ENCODE measurements at places on chromosomes 2 and 18.

GRCh38 chr2:217250013-217250524, 390.2 kb upstream of the TNP1 start:
- no peak for DNase-seq

GRCh38 chr2:10865841-10866240, 45.9 kb upstream of the KCNF1 start:
- DNase-seq = no peak

- DNase-seq = peak; percentile 9
These were observed 775.4 kb downstream of the TSN start for GRCh38 chr2:122530814-122531213.

- peak; percentile 80 for DNase-seq
These were observed 95.9 kb upstream of the GRB14 start for GRCh38 chr2:164717000-164717803.

DNA sequence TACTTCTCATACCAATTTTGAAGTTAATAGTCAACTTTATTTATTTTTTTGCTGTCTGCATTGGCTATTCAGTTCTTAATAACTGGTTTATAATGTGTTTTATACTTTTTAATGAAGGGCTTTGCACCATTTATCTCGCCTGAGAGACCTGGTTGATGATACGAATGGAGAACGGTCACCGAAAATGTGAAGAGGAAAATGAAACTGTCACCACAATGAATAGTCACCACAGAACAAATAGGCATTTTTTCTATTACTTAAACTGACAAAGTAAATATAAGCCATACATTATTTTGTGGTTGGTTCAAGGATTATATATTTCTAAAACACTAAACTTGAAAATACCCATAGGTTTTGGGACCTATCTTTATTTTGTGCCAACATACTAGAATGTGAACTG, 20.4 kb downstream of the C18orf54 start:
- DNase-seq = no peak

- DNase-seq = no peak
These were observed 31.8 kb upstream of the FSHR start for GRCh38 chr2:49186050-49186648.

DNA sequence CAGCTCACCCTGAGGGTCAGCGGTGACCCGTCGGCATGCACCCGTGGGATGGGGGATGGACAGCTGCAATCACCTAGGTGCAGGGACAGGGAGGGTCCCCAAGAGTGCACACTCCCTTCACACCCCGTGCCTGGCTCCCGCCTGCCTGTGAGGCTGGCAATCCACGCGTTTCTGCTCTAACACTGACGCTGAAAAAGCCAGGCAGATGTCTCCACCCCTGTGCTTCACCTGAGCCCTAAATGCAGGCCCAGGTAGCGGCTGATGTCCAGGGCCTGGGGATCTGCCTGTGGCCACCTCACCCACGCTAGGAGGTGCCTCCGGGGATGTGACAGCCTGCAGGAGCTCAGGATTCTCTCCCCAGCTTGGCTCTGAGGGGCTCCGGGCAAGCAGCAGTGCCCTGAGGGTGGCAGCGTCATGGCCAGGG, 212.0 kb upstream of the SALL3 start:
- DNase-seq = no peak

GRCh38 chr2:120283649-120284048, 31.0 kb downstream of the RALB start:
- no peak for DNase-seq

DNA sequence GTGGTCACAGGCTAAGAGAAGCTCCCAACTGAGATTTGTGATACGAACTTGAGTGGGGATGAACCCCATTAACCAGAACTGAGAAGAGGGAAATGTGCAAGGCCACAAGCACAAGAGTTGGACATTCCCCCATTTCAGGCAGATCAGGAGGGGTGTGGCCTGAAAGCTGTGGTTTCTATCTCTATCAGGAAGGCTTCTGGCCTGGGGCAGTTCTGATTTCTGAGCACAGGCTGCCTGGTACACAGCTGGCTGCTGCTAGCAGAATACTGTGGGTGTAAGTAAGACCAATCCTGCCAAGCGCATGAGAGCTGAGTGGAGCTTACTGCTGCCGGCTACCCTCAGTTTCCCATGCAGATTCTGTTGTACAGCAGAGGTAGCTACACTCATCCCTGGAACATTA, 484.6 kb downstream of the SATB2 start:
- no peak for DNase-seq

- DNase-seq = peak; percentile 13
These were observed 5.9 kb upstream of the ELAC1 start for GRCh38 chr18:50961974-50962373.

- peak; percentile 55 for DNase-seq
These were observed 5.4 kb upstream of the TDRD15 start for GRCh38 chr2:21118302-21118920.

GRCh38 chr18:35479911-35480586, 17.7 kb downstream of the INO80C start:
- DNase-seq = no peak

DNA sequence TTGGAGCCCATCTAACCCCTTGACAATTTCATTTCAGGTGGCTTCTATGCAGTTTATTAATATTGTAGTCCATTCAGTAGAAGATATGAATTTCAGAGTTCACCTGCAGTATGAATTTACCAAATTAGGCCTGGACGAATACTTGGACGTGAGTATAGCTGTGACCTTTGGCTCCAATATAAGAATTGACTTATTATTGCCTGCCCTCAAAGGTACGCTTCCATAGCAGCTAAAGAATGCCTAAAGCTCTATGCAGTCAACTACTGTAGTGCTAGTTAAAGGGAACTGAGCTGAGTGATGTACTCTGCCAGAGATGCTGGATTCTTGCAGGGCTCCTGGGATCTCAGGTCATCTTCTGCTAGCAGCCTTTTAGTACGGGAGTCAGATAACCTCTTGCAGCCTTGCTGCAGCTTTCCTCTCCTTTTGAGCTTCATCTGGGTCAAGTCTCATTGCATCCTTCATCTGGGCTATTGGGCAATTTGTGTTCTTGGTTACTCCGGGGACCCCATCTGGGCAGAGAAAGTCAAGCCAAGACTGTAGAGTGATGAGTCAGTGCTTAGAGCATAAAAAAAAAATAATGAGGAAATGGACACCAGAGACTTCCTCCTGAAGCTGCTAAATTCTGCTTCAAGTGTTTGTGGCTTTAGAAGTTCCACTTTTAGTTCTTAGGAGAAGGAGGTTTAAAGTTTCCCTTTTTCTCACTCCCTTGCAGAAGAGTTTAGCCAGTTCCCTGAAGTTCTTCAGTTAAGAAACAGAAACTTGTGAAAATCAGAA, 105.6 kb downstream of the PRPF40A start:
- DNase-seq = peak; percentile 74

- peak; percentile 5 for DNase-seq
These were observed 100.5 kb upstream of the VWC2L start for GRCh38 chr2:214310319-214310718.

GRCh38 chr2:167258712-167259111, 370.4 kb downstream of the XIRP2 start:
- no peak for DNase-seq

- peak; percentile 5 for DNase-seq
These were observed 79.9 kb downstream of the PARD3B start for GRCh38 chr2:204625135-204625534.

DNA sequence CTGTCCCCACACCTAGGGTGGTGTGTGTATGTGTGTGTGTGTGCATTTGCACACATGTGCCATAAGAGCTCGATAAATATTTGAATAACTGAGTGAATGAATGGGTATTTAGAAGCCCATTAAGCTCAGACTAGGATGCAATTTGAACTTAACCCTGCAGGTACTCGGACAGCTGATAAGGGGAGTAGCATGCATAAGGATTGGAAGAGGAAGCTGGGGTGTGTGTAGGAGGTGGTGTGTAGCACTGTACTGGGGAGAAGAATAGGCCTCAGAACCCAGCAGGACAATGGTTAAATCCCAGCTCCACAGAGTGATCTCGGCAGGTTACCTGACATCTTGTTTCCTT, 1.8 kb upstream of the KCNF1 start:
- DNase-seq = no peak

- DNase-seq = no peak
These were observed 169.5 kb downstream of the CLIP4 start for GRCh38 chr2:29284671-29285070.

DNA sequence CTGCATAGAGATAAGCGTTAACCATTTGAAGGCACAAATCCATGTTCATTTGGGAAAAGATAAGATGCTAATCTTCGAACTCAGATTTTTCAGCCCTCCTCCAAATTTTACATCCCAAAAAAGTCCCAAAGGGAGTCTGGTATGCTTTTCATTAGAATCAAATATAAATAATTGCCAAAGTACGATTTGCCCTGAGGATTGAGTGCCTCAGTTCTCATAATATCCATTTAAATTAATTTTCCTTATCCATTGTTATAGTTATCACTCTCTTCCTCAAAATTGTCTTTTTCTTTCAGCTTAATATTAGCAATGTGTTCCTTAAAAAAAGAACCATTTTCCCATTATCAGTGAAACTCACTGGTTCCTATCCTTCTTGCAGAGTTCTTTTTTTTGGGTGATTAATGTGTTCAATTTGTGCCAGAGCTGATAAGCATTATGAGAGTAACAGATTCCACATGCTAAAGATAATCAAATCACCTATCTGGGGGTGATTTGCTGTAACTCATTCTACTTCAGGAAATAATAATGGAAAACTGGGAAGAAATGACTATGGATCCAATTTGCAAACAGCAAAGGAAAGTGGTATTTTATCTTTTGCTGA, 686 bp downstream of the HNMT start:
- DNase-seq = peak; percentile 16

GRCh38 chr2:60351321-60351720, 202.1 kb downstream of the BCL11A start:
- DNase-seq = no peak

DNA sequence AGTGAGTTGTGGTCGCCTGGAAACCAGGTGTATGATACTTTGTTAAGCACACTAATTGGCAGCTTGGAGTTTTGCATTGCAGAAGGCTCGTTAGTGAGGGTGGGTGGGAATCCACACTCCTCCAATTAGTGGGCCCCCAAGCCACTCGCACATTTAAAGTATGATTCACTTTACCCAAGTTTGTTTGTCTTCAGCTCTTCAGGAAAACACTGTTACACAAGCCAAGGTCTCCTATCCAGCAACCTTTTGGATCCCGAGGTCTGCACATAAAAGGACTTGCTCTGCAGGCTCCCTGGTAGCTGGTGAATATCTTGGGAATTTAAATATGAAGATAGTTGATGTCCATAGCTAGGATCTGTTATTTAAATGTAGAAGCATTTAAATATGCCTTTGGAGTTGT, 66.1 kb downstream of the NPAS2 start:
- DNase-seq = no peak

- no peak for DNase-seq
These were observed 95.4 kb upstream of the FN1 start for GRCh38 chr2:215531284-215531683.

DNA sequence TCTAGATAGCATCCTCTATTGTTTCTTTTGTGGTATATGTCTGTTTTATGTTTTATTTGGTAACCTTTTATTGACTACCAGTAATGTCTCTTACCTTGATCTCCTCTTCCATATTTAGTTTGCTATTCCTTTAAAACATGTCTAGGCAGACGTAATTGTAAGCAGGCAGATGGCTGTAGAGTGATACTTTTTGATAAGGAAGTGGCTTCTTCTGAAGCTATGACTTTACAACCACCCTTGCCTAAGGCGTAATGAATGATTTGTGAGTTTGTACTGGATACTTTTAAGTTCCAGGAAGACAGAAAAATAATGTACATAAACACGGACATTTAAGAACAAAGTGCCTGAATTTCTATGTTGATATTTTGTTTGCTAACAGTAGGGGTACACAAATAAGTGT, 85.6 kb downstream of the ZNF804A start:
- DNase-seq = peak; percentile 73

DNA sequence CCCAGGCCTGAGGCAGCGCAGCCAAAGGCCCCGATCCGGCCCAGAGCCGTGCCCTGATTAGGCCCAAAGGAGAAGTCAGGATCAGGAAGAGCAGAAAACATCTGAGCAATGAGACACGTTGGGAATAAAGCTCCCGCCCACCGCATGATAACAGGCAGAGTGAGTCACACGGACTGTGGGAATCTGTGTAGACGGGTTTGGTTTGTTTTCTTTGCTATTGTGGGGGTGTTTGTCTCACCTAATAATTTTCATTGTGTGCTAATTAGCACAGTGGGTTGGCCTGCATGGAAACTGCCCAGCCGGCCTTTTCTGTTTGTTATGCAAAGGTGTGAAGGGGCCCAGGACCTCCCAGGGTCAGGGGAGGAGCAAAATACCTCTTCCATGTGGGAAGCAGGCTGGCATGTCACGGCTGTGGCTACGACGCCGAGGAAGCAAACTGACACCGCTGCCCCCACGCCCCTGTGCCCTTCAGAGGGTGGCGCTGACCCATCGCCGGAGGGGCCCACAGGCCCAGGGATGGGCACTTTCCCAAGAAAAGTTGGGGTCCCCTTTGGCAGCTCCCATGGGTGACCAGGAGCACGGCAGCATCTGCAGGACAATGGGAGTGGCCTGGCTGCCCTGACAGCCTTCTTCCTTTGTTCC, 68.4 kb upstream of the CTDP1 start:
- no peak for DNase-seq

DNA sequence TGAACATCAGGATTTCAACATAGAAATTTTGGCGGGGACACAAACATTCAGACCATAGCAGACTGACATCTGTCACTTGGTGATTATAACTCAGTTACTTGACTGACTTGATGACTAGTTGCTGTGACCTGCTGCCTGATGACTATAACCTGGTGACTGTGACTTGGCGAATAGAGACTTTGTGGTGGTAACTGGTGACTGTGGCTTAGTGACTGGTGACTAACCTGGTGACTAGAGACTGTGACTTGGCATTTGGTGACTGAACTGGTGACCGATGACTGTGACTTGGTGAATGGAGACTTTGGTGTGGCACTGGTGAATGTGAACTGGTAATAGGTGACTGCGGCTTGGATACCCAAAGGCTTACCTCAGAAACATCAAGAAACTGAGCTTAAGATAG, 563.1 kb upstream of the FAM98A start:
- DNase-seq = no peak

All from hematopoietic multipotent progenitor cell treated with erythropoietin and hydrocortisone succinate and interleukin-3 and kit ligand, for 6 days (in vitro differentiated cells).